ENCODE measurements at places on chromosomes 6 and 20. TPM values are rescaled to one million over a fixed set of nuclear protein-coding genes. Genes with fewer than 3 reads are reported as not detected.

The CGAS gene
- total RNA-seq, result 6.2 TPM

The MEP1A gene
- not detected for total RNA-seq

The GSTA2 gene
- total RNA-seq, result not detected

The HLA-DQA1 gene
- total RNA-seq, result 8.7 TPM

The MAFB gene
- total RNA-seq, result 54.0 TPM

The OXT gene
- total RNA-seq, result not detected

The STX11 gene
- total RNA-seq, result 7.0 TPM

The ANGPT4 gene
- 0.24 TPM for total RNA-seq

GRCh38 chr6:15184441-15184861 is 61.4 kb upstream of the JARID2 start:
- no peak for DNase-seq

GRCh38 chr6:37705239-37706051 is 7.8 kb upstream of the MDGA1 start:
- DNase-seq, result peak; percentile 94

DNA sequence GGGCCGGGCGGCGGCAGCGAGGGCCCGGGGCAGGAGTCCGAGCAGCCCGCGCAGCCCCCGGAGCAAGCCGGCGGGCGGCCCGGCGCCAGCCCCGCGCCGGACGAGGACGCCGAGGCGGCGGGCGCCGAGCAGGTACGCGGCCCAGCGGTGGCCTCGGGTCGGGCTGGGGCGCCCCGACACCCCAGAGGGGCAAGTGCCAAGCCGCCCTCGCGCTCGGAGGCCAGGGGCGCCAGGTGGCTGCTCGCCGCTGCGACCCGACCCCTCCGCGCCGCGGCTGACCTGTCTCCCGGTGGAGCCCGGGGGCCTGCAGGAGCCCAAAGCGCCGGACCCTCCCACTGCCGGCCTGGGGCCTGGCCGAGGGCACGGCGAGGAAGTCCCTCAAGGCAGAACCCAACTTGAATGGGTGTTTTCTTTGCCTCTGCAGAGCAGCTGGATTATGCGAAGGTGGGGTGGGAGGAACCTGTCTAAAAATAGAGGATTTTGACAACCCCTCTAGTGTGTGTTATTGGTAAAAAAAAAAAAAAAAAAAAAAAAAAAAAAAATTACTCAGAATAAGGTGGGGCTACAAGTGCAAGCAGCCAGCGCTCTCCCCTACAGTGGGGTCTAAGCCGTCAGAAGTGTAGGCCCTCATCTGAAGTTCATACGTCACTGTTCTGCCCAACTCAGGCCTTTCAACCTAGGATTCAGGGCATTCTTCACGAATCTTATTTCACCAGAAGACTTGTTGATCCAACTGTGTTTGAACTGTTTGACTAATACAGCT is 609 bp downstream of the OGFRL1 start:
- peak; percentile 84 for DNase-seq

GRCh38 chr6:108699290-108700041 is 138.7 kb downstream of the FOXO3 start:
- DNase-seq, result no peak

DNA sequence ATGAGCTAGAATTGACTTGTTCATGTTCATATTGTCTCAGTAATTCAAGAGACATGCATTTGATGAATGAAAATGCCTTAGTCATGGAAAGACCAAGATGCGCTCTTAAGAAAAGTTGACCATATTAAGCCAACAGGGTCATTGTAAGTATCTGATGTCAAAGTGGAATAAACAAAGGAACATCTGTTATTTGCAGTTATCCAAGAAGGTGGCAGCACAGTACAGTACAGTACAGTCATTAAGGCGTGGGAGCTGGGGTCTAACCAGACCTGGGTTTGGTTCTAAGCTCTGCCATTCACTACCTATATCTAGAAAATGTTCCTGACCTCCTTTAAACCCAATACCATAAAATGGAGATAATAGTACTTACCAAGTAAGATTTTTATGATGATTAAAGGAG is 178.1 kb downstream of the BACH2 start:
- DNase-seq, result no peak

DNA sequence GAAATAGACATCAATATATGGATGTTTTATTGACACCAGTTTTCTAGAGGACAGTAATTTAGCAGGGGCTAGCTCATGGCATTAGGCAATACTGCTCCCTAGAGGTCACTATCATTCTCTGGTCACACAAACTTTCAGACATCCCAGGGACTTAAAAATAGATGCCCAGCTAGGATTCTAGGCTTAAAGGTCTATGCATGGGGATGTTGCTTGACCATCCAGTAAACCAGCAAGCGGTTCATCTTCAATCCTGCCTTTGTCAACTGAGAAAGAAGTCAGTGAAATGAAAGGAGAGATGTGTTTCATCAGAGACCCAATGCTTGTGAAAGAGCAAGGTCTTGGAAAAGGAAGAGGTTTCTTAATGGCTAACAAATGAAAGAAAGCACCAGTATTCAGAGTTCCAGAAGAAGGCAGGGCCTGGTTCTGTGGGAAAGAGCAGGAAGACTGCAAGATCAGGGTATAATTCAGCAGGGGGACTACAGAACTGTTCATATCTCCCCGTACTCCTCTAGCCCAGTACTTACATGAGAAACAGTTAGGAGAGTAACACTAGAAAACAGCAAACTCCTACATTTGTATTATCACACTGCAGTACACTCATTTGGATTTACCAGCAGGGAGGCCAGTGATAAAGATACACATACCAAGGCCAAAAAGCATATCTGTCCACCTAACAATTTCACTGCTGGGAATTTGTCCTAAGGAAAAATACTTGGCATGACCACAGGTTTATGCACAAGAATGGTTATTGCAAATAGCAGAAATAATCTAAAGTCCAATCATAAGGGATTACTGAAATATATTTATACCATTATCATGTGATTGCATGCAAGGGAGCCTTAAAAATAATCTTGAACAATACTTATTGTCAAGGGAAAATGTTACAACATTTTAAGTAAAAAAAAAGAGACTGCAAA is 151.4 kb upstream of the LAMA2 start:
- DNase-seq, result no peak

DNA sequence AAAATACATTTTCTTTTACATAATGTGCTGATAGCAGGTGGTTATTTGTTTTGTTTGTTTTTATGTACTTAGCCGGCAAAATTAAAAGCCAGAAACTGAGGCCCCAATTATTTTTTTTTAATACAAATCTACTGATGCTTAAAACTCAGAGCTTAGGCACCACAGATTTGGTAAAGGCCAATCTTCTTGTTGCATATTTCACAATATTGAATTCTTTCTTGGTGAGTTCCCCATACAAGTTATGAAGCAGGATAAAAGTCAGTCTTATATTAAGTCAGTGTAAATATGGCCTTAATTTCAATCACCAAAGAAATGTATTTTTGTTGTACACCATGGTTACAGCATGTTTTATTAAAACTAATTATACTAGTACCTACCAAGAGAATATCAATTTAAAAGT is 16.3 kb upstream of the ZDHHC14 start:
- no peak for DNase-seq

DNA sequence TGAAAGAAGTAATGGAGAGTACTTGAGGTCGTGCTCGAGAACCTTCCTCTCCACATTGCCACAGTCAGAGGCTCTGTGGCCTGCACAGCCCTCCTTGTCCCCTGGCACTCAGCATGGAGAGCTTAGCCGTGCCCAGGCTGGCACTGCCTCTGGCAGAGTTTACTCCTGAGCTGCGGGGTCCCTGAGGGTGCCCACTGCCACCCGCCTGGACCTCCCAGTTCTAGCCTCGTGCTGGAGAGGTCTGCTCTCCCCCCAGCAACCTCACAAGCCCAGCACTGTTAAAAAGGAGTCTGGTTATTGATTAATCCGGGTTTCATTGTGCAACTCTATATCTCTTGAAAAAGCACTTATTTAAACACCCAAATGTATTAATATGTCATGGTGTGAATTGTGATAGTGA is 226.8 kb downstream of the TMEM242 start:
- no peak for DNase-seq

DNA sequence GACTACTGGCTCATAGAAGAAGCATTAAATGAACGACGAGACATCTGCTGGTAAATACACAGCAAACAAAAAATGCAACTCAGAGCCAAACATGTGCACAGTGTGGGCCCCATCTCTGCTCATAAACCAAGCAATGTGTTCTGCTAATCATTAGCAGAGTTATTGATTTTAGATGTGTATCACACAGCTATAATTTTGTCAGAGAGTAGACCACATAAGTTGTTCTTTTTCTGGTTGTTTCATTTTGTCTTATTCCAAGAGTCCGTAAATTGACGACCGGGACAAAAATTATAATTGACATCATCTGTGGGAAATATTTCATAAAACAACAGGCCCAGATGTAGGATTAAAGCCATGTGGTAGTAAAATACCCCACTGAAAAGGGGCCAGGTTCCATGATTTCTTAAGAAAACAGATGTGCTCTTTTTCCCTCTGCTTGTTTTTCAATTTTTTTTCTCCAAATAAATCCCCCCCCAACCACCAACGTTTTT is 423.6 kb downstream of the HAO1 start:
- DNase-seq, result no peak

DNA sequence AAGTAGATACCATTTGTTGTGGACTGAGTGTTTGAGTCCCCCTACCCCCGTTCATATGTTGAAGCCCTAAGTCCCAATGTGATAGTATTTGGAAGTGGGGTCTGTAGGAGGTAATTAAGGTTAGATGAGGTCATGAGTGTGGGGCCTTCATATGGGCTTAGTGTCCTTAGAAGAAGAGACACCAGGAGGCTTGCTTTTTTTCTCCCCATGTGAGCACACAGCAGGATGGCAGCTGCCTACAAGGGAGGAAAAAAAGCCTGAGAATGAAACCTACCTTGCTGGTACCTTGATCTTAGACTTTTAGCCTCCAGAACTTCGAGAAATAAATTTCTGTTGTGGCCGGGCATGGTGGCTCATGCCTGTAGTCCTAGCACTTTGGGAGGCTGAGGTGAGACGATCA is 67.9 kb upstream of the TULP4 start:
- DNase-seq, result no peak

DNA sequence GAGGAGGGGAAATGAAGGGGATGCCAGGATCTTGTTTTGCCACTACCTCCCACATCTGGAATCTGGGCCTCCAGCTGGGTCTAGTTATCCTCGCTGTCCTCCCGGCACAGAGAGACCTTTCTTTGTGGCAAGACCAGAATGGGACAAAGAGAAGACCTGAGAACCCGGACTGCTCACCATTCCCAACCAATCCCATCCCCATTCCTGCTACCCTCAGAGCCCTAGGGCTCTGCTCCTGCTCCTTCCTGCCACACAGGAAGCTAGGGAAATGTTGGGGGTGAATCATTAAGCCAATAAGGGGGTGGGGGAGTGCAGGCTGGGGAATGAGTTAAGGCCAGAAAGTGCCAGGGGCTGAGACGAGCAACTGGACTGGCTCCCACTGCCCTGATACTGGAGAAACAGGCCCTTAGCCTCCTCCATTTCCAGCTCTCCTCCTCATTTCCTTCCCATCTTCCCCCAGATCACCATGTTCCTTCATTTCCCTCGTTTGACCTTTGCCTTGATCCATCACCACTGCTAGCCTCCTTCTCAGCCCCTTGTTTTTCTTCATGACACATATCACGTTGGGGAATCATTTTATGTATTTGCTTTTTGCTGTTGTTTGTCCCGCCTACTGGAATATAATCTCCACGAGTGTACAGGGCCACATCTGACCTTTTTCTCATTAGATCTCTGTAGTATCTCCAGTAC is 4.6 kb upstream of the IER3 start:
- no peak for DNase-seq

DNA sequence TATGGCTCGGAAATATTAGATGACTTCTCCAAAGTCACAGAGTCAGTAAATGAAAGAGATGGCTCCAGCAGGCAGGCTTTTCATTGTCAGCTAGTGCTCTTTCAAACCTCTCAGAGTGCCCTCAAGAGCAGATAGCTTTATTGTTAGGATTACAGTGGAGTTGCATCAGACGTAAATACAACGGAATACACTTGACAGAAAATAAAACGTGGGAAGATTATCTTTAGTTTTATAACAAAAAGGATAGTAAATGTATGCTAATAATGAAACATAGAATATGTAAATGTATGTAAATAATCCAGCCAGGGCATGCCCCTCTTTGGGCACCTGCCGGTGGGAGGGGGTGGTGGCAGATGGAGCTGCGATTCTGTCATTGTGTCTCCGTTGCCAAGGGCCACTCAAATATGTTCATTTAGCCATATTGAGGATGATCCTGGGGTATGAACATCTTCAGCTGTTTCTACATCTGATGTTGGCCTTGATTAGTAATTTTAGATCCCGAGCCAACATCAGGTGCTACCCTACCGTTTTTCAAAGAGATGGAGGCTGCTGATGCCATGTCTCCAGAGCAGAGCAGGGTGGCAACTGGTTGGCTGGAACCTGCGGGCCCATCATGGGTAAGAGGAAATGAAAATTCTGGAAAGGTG is 358.3 kb upstream of the SULF2 start:
- no peak for DNase-seq

DNA sequence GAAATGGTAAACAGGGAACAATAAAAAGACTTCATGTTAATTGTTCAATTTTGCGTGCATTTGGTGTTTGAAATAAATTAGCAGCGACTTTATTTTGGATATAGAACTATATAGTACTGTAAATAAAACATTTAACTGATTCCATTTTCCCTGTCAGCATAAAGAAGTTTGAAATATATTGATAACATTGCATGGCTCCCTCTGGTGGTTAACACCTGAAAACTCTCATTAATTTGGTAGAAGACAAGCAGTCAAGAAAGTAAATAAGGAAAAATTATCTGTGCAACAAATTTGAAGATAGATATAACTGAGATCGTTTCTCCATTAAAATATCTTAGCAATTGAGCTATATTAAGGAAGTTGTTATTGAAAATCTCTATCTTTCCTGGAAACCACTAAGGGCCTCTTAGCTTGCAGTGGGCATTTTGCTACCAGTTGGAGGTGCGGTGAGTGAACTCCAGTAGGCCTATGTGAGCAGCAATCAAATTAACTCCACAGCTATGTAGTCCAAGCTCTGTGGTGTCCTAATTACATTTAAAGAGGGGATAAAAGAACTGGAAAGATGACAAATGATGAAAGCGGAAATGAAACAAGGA is 435.7 kb upstream of the FKBP1C start:
- no peak for DNase-seq

DNA sequence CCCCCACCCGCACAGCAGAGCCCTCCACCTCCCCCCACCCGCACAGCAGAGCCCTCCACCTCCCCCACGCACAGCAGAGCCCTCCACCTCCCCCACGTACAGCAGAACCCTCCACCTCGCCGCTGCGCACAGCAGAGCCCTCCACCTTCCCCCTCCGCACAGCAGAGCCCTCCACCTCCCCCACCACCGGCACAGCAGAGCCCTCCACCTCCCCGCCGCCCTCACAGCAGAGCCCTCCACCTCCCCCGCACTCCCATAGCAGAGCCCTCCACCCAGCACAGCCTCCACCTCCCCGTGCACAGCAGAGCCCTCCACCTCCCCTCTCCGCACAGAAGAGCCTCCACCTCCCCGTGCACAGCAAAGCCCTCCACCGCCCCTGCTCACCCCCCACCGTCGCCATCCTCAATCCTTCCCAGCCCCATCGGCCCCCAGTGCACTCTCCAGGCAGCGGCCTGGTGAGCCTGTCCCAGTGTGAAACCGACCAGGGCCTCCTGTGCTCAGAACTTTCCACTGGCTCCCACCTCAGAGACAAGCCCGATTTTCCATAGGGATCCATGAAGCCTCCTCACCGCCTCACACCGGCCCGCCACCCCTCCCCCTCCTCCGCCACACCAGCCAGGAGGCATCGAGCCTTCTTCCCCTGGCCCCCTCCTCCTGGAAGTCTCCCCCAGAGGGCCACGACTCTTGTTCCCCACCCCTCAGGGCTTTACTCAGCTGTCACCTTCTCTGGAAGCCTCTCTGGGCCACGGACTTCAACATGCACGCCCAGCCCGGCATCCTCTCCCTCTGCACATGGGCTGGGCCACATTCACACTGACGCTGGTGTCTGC is 347.1 kb downstream of the ZFAND3 start:
- DNase-seq, result peak; percentile 61

- DNase-seq, result no peak
These were observed 21.2 kb upstream of the NHSL1 start for GRCh38 chr6:138520463-138520862.
